ENCODE measurements at places on chromosomes 7 and 10.

DNA sequence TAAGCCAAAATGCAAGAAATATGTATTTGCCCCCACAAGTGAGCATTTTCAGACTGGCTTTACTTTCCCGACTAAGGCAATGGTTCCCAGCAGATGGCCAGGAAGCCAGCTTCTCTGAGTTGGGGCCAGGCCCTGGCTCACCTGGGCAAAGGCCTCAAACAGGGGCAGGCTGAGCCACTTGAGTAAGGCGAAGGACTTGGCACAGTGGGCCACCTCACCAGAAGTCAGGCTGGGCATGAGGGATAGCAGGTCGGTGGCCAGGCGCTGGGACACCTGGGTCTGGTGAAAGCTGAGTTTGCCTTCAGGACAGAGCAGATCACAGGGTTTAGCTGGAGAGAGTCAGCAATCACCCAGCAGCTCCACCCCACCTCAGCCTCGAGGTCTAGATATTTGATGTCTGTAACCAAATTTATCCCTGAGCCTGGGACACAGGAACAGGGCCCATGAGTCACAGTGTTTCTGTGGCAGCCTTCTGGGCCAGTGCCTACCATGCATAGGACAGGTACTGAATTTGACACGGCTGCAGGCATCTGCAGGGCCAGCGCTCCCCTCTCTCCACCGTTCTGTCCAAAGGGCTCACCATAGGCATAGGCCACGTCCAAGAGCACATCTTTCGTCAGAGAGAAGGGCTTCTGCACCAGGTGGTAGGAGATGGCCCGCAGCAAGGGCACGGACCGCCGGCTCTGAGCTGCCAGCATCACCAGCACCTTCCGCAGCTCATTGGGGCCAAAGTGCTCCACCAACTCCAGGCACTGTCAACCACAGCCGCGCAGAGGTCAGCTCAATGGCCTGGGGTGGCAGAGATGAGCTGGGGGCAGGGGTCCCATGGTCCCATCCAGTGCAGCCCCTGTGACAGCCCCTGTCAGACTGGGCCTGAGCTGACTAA, 7.3 kb downstream of the TBRG4 start:
- DNase-seq = no peak

- no peak for DNase-seq
These were observed 46.8 kb downstream of the NRAP start for GRCh38 chr10:113617086-113617485.

DNA sequence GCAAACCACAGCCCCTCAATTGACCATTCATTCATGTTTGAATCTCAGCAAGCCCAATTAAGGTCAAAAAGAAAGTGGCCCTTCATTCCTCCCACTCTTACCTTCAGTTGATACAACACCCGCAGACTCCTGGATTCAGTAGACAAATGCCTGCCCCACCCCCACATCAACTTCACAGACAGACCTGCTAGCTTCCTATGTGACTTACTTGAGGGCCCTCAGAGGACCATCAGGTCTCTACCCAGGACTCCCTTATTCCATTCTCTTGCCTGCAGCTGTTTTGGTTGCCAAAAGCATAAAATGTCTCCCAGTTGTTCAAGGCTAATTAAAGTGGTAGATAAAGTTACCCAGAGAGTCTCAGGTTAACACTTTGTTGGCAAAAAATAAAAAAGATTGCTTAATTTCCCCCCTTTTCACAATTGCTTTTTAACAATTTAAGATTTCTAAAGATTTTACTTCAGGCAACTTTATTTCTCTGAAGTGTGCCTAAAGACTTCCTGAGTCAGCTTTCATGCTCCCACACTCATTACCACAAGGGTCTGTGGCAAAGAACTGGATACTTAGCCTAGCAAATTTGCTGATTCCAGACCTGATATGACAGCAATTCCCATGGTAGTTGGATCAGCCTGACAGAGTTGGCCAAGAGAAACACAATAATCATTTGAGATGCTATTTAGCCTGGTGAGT, 3.3 kb upstream of the MTERF1 start:
- no peak for DNase-seq

DNA sequence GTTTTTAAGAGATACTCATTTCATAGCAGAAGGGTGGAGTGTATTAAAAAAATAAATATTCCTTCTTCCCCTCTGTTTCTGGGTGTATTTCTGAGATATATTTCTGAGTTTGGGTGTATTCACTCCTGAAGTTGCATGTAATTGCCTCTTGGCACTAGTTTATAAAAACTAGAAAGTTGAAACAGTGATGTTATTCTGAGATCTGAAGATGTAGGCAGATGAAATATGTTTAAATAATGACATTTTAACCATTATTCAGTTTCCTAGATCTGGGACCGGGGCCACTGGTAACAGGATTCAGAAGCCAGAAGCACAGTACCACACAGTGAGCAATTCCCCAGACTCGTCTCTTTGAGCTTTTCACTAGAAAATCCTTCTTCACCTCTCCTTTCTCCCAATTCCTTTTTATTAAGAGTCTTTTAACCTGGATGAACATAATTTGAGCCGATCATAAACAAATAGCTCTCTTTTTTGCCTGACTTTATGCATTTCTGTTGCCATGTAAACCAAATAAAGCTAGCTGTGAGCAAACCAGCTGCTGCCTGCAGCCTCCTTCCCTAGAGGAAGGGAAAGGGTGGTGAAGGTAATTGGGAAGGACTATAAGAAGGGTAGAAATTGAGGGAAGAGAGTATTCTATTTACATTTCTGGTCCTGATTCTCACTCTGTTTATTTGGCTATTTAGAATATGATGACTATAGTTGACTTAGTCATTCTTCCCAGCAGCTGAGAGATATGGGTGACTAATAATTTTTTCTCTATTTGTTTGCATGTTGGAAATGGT, 101.8 kb upstream of the STRIP2 start:
- no peak for DNase-seq

DNA sequence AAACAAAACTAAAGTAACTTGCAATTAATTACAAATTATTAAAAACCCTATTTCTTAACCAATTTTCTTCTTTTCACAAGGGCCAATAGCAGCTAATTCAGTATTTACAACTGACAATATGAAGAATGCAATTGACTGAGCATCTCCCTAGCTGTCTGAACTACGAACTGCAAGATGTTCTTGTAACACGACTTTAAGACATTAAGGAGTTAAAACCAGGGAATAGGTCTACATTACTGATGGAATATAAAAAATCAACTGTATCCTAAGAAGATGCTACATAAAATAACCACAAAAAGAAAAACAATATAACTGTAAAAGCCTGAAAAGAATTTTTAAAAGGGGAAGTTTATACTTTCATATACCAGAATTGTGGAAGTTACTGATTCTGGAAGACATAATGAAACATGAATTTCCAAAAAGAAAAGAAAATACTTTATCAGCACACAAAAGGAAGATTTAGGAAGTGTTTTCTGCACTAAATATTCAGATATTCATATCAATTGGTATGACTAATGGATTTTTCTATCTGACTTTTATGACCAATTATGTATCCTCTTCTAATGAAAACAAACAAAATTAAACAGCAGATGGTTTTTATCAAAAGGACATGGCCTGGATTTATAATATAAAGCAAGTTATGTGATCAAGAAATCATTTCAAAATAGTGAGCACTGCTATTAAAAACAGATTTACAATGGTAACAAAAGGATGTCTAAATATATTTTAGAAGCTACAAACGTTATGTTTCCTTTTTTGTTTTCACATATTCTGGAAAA, 1.6 kb downstream of the GPR22 start:
- DNase-seq = no peak

DNA sequence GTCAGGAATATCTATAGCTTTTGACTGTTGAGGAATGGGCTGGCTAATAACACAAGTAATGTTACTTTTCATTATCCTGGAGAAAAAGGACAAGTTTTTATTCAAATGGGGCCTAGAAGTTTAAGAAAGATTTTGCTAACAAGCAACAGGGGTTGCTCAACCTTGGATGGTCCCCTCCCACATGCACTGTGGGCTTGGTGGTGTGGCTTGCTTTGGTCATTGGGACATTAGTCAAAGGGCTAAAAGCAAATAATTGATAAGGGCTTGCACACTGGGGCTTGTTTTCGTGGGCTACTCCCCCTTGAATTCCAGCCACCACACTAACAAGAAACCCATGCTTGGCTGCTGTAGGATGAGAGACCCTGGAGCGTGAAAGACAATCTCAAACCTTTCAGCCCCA, 127.6 kb downstream of the JCAD start:
- DNase-seq = no peak

DNA sequence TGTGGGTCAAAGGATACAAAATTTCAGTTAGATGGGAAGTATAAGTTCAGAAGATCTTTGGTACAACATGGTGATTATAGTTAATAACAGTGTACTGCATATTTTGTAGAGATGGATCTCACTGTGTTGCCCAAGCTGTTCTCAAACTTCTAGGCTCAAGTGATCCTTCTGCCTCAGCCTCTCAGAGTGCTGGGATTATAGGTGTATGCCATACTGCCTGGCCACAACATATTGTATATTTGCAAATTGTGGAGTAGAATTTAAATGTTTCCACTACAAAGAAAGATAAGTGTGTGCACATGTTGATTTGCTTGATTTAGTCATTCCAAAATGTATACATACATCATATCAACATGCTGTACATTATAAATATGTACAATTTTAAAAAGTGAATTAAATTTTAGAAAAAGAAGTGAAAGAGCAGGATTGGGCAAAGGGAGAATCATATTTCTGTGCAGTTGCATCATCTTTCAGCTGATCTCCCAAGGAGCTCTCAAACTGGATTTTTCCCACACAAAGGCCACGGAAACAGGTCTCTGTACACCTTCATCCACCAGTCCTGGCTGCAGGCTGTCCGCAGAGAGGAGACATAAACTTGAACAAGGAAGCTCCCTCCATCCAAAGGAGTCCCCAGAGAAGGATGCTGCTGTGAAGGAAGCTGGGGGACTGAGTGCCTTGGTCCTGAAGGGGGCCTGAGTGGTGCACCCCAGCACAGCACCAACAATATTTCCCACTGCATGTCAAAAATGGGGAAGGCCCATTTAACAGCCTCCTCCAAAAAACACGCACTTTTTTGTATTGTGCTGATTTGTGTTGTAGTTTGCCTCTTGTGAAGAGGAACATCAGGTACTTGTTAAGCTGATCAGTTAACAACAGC, 217.1 kb upstream of the GHITM start:
- no peak for DNase-seq

DNA sequence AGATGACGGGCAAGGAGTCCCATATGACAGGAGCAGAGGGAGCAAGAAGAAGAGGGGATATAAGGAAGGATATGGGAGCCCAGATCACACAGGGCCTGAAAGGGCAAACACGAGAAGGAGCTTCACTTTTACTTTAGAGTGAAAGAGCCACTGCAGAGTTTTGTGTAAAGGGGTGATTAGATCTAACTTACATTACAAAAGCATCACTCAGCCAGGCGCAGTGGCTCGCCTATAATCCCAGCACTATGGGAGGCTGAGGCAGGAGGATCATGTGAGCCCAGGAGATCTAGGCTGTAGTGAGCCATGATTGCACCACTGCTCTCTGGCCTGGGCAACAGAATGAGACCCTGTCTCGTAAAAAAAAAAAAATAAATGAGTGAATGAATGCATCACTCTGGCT, 91.1 kb downstream of the MPP7 start:
- DNase-seq = no peak

DNA sequence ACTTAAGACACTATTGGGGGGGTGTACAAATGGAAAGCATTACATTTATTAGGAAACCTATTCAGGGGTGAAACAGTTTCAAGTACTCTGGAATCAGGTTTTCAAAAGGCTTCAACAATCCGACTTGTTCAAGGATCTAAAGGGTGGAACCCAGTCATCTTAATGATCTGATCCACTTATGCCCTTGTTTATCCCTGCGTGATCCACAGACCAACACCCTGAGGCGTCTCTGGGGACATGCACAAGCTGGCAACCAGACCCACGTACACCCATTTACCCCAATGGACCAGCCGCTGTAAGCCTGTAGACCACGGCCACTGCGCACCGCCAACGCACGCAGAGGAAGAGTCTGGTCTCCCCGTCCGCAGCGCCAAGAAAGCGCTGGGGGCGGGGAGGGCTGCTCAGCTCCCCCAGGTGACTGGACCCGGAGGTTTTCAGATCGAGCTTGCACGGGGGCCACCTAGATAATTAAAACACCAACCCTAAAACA, 13.4 kb downstream of the HNRNPF start:
- no peak for DNase-seq

- no peak for DNase-seq
These were observed 645.7 kb downstream of the SUGCT start for GRCh38 chr7:40780460-40780859.

- no peak for DNase-seq
These were observed 1079.9 kb upstream of the LRRTM3 start for GRCh38 chr10:65845916-65846315.

- no peak for DNase-seq
These were observed 316.4 kb downstream of the PTEN start for GRCh38 chr10:88179831-88180230.

DNA sequence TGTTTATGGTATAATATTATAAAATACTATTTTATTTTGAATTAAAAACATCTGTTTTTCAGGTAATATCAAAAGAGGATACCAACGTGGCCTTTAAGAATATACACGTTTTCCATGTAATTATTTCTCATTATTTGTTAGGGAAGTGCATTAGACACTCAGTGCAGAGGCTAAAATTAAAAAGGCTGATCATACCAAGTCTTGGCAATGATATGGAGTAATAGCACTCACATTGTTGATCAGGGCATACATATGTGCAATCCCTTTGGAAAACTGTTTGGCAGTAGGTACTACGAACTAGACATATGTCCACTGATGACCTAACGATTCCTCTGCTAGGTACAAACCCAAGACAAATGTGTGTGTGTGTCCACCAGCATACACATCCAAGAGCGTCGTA, 20.7 kb upstream of the VIPR2 start:
- DNase-seq = no peak

DNA sequence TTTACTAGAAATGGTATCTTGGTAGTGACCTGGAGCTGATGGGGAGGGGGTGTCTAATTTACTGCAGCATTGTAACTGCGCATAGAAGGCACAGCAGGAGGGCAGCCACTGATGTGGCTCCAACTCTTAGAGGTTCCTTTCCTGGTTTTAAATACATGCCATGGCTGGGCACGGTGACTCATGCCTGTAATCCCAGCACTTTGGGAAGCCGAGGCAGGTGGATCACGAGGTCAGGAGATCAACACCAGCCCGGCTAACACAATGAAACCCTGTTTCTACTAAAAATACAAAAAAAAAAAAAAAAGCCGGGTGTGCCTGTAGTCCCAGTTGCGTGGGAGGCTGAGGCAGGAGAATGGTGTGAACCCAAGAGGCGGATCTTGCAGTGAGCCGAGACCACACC, 19.2 kb upstream of the SEC61G start:
- peak; percentile 16 for DNase-seq

- DNase-seq = no peak
These were observed 251.0 kb downstream of the DYNC1I1 start for GRCh38 chr7:96023387-96023786.

- no peak for DNase-seq
These were observed 10.3 kb downstream of the MNX1 start for GRCh38 chr7:156999958-157000726.

DNA sequence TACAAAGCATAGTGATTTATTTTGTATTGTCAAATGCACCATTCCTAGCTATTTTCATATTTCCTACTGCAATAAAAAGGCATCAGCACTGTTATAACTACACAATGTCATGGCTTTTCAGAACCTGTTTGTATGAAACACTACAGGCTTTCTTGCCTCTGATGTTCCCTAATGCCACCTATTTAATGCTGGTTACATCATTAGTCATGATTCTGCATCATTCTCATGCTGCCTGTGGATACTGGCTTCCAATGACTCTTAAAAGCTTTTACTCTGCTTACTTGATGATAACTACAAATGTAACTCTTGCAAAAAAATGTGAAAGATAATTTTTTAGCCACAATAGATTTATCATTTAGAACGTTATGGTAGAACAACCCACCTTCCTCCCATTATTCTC, 529.4 kb downstream of the HTR7 start:
- DNase-seq = no peak
